ENCODE measurements at places on chromosomes 2 and 18.

- no peak for DNase-seq
Observed at GRCh38 chr2:119697290-119698020, 18.5 kb downstream of the TMEM177 start.

GRCh38 chr18:67142604-67143003, 373.9 kb downstream of the DSEL start:
- DNase-seq = no peak

DNA sequence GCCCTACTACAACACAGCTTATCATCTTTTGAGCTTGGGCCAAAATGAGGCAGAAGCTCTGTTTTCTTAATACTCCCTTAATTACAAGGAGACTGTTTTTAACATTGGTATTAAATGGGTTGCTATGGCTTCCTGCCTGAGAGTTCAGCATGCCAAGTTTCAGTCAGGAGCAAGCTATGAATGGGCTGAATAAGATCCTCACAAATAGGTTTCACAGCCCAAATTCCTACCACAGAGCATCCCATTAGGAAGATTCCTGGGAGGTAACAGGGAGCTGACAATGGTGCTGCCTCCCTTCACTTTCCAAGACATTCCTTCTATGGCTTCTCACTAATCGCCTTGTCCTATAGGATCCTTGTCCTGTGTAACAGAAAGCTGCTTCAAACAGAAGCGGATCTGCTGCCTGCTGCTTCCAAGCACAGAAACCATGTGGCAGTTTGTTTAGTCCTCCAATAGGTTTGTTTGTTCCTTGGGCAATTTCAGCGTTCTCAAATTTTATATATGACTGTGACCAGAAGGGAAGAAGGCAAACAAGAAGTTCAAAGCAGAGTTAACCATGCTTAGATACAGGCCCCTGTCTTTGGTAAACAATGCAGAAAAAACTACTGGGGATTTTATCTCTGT, 70.9 kb downstream of the NCKAP5 start:
- no peak for DNase-seq

GRCh38 chr2:147538821-147539220, 306.0 kb upstream of the ACVR2A start:
- no peak for DNase-seq

GRCh38 chr2:169071455-169071854, 2.1 kb downstream of the DHRS9 start:
- no peak for DNase-seq

- no peak for DNase-seq
Observed at GRCh38 chr18:48296581-48296980, 112.6 kb downstream of the ZBTB7C start.

GRCh38 chr2:58918141-58918540, 677.0 kb upstream of the FANCL start:
- no peak for DNase-seq

- DNase-seq = no peak
Observed at GRCh38 chr2:237693291-237693994, 66.1 kb downstream of the LRRFIP1 start.

GRCh38 chr18:24019641-24020331, 5.2 kb downstream of the TTC39C start:
- DNase-seq = no peak

- no peak for DNase-seq
Observed at GRCh38 chr2:73494031-73494430, 108.4 kb downstream of the ALMS1 start.

- no peak for DNase-seq
Observed at GRCh38 chr2:141589314-141589713, 541.5 kb downstream of the LRP1B start.

- no peak for DNase-seq
Observed at GRCh38 chr2:235709969-235710879, 216.4 kb downstream of the AGAP1 start.

DNA sequence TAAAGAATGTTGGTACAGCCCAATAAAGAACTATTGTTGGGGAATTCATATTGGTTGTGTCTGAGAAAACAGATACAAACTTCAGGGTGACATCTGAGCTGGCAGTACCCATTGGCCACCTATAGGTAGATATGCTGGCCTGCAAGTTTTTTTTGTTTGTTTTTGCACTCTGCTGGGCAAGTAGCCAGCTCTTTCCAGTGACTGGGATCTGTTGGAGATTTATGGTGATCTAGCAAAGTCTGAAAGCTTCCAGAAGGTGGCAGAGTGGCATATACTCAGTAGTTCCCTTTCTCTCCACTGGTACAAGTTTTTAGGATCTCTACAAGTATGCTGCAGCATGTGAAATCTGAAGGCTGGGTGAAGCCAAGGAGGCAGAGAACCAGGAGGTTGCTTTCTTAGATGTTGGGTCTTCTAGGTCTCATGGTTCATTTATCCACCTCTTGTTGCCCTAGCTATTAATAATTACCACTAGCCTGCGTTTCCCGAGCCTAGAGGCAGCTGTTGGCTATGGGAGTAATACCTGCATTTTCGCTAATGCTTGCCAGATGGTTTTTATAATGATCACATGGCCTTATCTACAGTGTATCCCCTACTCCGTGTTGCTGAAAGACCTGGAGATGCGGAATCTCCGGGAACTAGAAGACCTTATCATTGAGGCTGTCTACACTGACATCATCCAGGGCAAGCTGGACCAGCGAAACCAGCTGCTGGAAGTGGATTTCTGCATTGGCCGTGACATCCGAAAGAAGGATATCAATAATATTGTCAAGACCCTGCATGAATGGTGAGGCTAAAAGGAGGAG, 9.5 kb downstream of the COPS7B start:
- DNase-seq = no peak

GRCh38 chr2:230614913-230615332, 97.7 kb upstream of the CAB39 start:
- no peak for DNase-seq

DNA sequence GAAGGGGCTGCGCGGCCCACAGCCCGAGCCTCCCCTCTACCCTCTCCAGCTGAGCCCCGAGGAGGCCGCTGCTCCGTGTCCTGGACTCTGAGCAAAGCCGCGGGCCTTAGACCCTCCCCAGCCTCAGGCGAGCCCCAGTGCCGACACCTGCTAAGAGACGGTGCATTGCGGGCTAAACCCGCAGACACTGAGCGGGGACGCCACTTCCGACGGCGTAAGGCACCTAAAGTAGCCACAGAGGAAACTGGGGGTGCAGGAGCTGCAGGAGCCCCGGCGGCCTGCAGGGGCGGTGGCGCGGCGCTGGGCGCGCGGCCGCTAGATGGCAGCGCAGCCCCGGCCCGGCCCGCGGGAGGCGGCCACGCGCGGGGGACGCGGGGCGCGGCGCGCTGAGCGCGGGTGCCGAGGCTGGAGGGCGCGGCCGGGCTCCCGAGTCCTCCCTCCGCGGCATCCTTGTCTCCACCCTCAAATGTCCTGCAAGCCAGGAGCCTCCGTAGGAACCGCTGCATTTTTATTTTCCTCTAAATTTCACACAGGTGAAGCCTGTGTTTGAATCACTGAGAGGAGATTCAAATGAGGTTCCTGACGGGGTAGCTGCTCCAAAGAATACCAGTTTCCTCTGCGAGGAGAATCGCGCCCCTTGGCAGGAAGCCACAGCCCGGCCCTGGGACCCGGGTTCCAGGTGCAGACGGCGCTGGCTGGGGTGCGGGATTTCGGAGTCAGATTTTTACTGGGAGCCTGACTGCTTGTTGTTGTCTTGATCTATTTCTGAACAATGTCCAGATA, 650.5 kb downstream of the GALR1 start:
- DNase-seq = peak; percentile 11

All from caudate nucleus (tissue), 63 donors.